ENCODE measurements at places on chromosomes 4 and X.
A peak's percentile ranks its signal among the peaks of the same experiment; 100 is the strongest.

DNA sequence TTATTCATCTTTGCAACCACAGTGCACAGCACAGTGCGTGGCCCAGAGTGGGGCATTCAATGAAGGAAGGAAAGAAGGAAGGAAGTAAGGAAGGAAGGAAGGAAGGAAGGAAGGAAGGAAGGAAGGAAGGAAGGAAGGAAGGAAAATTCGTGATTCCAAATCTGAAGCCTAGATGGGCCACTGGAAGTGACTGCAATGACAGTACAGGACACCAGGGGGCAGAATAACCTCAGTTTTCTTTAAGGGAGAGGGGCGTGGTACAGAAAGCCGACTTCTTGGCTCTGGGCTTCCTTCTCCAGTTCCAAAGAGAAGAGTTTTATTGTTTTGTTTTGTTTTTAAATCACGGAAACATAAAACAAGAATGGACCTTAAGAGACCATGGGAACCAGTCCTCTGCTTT is 47.8 kb downstream of the APLN start:
- peak; percentile 82 for DNase-seq

DNA sequence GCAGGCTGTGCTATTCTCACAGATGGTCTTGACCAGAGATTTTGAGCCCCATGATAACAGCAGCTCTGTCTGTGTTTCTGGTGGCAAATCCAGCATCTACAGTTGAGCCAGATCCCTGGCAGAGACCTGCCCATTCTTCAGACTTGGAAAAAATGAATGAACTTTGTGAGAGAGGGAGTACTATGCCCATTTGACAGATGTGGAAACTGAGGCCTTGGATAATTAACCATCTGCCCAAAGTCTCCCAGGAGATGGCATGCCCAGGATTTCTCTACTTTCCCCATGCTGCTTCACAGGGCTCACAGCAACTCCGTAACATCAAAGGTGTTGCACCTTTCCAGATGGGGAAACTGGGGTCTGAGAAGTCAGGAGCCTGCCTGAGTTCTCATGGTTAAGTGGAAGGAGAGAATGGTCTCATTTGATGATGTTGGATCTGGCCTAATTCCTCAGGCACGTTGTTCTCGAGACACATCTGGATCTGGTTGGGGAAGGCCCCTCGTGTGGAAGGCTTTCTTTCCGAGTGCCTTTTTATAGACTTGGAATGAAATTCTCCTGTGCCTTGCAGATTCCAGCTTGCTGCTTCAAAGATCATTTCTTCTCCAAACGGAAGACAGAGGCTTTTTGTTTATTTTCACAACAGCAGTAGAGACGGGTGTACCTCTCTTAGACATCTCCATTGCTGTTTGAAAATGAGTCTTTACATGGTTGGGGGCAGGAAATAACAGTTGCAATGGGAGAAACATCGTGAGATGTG is 73.3 kb upstream of the STX18 start:
- no peak for DNase-seq

DNA sequence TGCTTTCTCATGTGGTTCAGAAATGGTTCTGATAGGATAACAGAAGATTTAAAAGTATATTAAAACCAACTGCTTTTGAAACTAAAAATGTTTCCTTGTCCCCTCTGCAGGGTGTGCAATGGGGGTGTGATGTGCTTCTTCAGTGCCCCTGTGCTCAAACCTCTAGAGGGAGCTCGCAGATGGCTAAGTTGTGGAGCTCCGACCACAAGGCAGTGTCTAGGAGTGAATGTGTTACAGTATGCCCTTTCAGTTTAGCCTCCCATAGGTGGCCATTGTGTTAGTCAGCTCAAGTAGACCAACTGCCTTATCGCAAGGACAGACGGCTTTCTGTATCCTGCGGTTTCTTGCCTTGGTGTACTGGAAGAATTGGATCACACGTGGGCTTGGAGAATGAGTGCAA is 130.5 kb downstream of the TENT5D start:
- DNase-seq = peak; percentile 15

- DNase-seq = no peak
These were observed 74.4 kb downstream of the TMA16 start for GRCh38 chr4:163568843-163569242.

DNA sequence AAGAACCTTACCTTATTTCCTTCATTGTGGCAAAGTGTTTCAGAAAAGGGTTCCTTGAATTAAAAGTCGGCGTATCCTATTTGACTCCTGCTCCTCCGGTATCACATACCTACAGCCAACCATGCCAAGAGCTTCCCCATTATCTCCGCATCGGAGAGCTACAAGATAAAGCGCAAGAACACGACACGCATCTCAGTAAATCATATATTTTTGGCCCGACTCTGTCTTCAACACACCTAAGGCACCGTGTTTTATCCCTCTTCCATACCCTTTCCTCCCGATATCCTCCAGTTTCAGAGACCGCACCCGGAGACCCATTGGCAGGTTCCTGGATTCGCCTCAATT is 497 bp upstream of the THAP9 start:
- DNase-seq = no peak

DNA sequence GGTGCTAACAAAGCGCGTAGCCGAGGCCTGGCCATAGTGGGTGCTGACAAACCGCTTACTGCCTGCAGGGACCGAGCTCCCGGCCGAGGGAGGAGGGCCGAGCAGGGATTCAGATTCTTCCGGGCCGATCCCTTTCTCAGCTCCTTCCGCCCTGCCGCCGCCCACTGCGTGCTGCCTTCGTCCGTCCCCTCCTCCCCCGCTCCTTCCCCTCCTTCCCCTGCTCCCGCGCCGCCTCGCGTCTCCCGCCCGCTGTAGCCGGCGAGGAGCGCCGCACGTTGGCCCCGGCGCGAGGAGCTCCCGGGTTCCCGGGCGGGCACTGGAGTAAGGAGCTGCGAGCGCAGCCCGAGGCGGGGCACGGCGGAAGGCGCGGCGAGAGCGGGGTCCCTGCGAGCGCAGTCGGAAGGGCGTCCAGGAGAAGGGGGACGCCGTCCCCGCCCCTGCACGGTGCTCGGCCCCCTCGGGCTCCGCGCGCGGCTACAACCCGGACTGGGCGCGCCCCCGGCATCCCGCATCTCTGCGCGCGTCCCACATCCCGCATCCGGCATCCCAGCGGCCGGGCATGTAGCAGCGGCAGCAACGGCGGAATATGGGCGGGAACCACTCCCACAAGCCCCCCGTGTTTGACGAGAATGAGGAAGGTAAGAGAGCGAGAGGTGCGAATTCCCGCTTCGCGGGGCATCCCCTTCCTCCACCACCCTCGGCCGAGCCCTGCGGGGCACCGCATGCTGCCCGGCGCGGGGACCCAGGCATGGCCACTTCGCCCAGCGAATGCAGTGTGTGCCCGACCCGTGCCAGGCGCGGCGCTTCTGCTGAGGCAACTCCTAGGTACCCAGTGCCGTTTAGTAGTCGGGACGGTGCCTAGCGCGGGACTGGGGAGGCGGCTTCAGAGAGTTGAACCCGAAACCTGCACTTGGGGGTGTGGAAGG is at the start of gene STK32B:
TSS of gene STK32B (plus strand) at position 203 of the 926 bp plus-strand sequence.
- peak; percentile 82 for DNase-seq

DNA sequence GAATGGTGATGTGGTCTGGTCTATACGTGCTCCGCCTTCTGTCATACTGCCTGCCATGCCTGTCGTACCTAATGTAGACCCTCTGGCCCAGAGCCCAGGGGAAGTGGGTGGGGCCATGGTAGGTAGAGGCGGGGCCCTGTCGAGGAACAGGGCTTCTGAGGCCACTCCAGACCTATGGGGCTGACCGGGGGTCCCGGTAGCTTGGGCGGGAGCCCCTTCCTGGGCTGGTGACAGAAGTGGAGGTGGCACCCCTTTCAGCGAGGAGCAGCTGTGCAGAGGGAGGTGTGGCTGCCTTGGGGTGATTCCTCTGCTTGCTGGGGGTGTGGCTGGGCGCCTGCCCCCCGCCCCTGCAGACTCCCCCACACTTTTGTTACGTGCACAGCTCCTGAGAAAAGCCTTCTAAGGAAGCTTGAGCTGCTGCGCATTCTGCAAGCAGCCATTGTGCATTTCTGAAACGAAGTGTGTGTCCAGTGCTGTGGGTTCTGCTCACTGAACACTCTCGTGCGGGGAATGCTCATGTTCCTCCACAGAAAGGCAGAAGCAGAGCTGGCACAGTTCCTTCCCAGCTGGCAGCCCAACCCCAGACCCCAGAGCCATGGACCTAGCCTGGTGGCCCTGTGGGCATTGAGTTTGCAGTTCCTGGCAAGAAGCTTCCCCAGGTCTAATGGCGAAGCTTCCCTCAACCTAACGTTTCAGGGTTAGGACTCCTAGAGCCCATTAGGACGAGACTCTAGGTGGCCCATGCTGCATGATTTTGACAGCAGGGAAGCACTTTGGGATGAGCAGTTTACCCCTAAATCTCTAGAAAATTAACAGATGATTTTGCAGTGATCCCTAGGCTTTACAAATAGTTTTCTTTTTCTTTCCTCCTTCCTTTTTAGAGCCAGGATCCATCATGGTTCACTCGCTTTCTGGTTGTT is 72.7 kb upstream of the HGFAC start:
- DNase-seq = peak; percentile 12

DNA sequence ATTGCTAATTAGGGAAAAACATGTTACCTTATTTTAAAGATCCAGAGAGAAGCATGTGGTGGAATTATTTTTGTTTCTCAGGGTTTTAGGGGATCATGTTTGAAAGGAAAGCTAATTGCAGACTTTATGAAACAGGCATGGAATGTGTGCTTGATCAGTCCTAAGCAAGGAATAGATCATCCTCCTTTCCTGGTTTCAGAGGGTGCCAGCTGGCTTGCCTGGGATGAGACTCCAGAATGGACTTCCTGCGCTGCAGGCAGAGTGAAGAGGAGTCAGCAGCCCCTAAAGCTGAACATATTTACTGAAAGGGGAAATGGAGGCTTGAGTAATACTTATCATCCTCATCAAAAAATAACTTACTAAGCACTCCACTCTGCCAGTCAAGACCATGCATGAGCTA is 13.3 kb downstream of the FGF5 start:
- no peak for DNase-seq

- DNase-seq = no peak
These were observed 154.2 kb upstream of the HAND2 start for GRCh38 chr4:173684223-173684622.

- DNase-seq = no peak
These were observed 410 bp downstream of the GNL3L start for GRCh38 chrX:54530357-54530900.

- no peak for DNase-seq
These were observed 26.5 kb downstream of the ELF4 start for GRCh38 chrX:130083656-130084382.

GRCh38 chrX:31445542-31445941 is 373.7 kb upstream of the FTHL17 start:
- DNase-seq = no peak

- DNase-seq = no peak
These were observed 733.7 kb upstream of the FRG1 start for GRCh38 chr4:189206953-189207352.

DNA sequence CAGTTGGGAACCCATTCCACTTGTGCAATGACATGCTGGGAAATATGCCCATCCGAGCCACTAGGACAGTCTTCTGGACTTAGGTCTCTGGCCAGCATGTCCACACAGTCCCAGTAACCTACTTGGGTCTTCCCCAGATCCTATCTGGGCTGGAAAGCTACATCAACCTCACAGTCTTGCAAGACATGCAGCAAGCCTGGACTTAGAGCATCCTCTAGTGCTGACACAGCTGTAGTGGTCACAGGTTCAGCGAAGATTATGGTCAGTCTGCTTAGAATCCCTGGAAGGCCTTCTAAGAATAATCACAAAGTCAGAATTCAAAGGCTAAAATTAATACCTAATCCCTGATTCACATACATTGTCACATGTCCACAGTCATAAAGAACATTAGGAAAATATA is 842.7 kb downstream of the STPG2 start:
- no peak for DNase-seq

DNA sequence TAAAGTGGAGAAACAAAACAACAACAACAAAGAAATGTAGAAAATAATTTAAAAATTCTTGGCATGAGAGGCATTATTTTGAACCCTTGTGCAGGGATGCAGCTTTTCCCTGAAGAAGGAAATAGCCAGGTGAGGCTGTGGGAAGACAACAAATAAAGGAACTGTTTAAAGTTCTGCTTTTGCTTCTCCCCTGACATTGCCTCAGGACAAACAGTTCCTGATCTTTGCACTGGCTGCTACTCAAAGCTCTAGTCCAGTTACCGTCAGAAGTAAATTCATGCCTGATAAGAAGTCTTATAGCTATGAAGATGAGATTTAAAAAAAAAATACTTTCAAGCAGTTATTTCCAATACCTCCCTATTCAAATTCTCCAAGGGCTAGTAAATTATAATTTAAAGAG is 233.8 kb downstream of the IL15 start:
- no peak for DNase-seq

- DNase-seq = no peak
These were observed 1.5 kb downstream of the HPRT1 start for GRCh38 chrX:134461437-134461836.

DNA sequence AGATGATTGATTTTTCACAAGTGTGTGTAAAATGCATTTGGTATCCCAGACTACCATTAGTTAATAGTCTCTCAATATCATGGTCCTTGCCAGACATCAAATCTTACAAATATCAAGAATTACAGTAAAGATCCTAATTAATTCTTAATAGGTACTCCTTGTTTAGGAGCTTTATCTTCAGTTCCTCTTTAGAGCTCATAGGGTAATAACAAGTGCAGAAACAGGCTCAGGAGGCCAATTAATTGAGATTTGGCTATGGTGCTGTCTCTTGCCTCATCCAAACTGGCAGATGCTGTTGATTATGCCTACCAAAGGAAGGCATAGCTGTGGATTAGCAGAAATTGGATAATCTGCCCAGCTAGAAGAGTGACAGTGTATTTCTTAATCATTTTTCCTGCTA is 6.9 kb downstream of the MTMR1 start:
- DNase-seq = no peak

DNA sequence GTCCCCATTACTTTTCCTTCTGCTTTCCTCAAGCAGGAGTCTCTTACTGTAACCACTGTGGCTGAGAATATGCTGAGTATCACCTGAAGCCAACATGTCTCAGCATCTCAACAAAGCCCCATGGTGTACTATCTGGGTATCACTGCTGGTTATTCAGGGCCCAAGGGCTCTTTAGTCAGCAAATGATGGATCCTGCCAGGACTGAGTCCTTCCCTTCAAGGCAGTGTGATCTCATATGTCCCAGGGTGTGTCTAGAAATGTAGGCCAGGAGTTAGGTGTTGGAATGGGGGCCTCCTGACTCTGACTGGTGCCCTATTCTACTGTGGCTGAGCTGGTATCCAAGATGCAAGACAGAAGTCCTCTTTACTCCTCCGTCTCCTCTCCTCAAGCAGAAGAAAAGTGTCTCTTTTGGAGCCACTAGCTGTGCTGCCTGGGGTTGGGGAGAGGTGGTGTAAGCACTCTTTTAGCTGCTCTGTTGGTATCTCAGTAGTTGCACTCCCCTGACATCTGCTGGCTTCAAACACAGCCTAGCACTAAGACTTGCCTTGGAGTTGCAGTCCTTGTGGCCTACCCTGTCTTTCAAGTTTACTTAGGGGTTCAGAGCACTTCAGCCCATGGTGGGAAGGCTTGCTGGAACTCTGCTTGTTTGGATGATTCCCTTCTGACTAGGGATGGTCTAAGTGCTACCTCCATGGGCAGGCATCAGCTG is 28.6 kb downstream of the OCIAD2 start:
- no peak for DNase-seq

DNA sequence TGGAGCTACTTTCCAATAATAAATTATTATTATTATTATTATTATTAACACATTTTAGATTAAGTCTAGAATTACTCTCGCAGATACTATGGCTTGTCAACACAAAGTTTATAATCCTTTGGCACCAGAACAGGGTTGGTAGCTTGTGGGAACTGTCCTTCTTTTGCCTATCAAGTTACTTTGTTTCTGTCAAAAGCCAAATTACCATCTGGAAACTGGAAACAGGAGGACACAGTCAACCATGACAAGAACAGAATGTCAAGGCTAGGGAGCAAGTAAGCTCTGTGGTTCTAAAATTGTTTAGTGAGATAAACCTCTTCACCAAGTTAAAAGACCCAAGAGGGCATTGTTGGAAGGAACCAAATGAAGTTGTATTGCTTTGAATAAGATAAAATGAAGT is 42.5 kb downstream of the DGKK start:
- no peak for DNase-seq
